Inflammatory macrophage treated with lipopolysaccharide for 1 hour (primary cell): ENCODE measurements at places on chromosomes 5 and 9.
A peak's percentile ranks its signal among the peaks of the same experiment; 100 is the strongest.

GRCh38 chr9:133331641-133332380, 4.2 kb downstream of the SURF6 start:
- DNase-seq, result no peak

DNA sequence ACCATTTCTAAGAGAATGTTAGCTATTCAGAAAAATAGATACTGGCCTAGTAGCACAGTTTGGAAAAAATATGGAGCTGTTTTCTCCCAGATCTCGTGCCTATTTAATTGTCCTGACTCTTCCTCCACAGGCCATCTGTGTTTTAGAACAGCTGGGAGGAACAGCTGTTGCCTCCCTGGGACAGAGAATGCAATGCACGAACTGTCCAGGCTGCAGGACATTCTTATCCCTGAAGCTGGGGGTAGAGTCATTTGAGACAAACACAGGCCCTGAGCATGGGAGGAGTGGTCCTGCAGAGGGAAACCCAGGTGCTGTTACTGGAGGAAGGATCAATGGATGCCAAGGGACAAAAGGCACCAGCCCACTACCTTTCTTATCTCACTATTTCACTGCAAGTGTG, 20.9 kb upstream of the SPARC start:
- DNase-seq, result no peak

- peak; percentile 17 for DNase-seq
Observed at GRCh38 chr5:116281309-116281708, 196.5 kb downstream of the COMMD10 start.

DNA sequence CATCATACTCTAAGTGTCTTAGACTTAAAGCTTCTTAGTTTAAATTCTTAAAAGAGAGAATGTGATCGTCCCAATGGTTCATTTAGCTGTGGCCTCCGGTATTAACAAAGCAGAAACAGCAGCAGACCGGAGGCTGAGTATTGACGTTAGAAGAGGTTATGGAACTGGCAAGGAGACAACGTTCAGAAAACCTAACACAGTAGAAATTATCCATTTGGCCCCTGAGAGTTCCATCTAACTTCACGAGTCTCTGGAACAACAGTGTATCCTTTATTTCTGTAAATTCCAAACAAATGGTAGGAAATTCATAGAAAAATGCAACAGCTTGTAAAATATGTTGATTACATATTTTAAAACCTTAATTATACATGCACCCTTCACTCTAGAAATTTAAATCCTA, 107.3 kb upstream of the PTGER4 start:
- no peak for DNase-seq
